NCI-H1105 (cell line): ENCODE measurements at places on chromosomes 12 and 14.

DNA sequence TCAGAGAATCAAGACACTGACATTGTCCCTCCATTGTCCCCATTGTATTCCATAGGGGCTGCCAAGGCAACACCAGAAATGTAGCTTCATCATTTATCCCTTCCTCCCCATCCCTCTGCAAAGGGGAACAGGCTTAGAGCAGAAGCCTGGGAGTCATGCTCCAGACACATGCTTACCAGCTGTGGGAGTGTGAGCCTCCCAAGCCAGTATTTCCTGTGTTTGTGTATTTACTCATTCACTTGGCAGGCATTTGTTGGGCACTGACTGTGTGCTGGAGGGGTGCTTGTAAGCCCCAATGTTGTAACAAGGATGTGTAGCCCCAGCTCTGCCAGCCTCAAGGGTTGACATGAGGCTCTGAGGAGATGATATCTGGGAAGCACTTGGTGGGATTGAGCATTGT, 46.0 kb upstream of the TCL1A start:
- DNase-seq, result no peak

GRCh38 chr12:68904351-68904962, 28.5 kb downstream of the CPM start:
- DNase-seq, result no peak

GRCh38 chr12:70007687-70008086, 182.7 kb downstream of the MYRFL start:
- DNase-seq, result no peak

GRCh38 chr12:72677139-72677538, 405.0 kb downstream of the TRHDE start:
- DNase-seq, result no peak

DNA sequence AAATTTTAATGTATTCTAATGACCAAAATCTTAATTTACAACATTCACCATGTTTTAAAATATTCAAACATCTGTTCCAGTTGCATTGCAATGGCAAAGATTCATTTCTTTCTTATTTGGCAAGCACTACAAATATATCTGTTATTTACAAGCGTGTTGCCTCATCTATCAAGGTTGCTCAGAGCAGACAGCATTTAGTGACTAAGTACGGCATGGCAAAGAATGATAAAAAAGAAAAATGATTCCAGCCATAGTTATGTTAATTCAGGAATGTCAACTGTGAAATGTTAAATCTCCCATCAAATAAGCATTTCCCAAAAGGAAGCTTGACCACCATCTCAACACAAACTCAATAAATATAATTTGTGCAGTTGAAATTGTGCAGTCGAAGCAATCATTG, 312.1 kb downstream of the SEC23A start:
- DNase-seq, result no peak

GRCh38 chr12:54416687-54417603, 2.1 kb downstream of the ITGA5 start:
- no peak for DNase-seq

GRCh38 chr14:62908506-62908905, 136.8 kb downstream of the KCNH5 start:
- DNase-seq, result no peak

DNA sequence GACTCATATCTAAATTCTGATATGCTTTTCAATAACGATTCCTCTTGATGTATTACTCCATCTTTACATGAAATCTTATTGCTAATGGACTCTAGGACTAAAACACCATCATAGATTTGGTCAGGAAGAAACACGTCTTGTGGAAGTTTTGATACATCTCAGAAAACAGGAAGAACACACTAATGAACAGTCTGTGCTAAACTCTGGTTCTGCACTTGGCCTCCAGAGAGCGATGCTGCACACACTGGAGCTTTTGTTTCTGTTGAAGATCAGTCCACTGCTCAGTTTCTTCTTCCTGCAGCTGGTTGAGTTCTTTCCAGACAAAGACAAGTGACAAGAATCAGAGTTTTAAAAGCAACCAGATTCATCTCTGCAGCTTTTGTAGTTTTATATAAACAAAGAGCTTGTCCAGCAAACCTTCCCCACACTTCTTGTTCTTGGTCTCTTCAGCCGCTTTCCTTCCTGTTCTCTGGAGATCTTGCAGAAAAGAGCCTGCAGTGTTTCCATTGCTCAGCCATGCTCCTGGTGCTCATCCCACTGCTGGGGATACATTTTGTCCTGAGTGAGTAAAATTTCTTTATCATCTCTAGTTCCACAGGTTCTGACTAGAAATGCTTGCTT, 229.1 kb upstream of the OR4E1 start:
- no peak for DNase-seq

DNA sequence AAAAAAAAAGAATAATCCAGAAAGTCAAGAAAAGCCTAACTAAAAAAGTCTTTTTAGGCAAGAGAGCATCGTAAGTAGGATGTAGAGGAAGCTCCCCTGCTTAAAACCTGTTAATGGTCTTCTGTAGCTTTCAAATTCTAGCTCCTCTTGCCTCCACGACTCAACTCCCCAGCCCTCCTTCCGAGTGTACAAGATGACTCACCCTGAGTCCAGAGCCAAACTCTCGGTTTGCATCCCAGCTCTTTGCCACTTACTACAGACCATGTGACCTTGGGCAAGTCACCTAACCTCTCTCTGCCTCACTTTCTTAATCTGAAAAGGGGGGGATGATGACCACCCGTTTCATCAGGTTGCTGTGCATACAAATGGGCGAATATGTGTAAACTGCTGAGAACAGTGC, 460.4 kb downstream of the DPF3 start:
- DNase-seq, result no peak

GRCh38 chr12:66934302-66935062, 255.6 kb upstream of the GRIP1 start:
- DNase-seq, result no peak

DNA sequence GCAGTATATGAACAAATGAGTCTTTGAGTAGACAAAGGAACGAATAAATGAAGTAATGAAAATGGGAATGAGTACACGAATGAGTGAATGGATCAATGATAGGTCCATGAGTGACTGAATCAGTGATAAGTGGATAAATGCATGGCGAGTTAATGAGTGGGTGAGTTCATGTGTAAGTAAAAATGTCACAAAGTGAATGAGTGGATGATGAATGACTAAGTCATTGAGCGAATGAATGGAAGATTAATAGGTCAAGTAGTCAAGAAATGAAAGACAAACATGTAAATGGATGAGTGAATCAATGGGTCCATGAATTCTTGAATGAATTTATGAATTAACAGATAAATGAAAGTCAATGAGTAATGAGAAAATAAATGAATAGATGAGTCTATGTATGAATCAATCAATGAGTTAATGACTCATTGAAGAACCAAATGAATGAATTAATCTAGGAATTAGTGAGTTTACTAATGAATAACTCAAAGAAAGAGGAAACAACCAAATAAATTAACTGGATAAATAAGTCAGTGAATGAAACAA, 97.3 kb upstream of the RTL1 start:
- DNase-seq, result no peak

GRCh38 chr14:45249856-45250575, 3.0 kb downstream of the MIS18BP1 start:
- no peak for DNase-seq

- DNase-seq, result no peak
Measured at GRCh38 chr14:51436630-51437029, 196.6 kb downstream of the TMX1 start.

- DNase-seq, result no peak
Measured at GRCh38 chr14:47297374-47297773, 378.0 kb downstream of the MDGA2 start.

DNA sequence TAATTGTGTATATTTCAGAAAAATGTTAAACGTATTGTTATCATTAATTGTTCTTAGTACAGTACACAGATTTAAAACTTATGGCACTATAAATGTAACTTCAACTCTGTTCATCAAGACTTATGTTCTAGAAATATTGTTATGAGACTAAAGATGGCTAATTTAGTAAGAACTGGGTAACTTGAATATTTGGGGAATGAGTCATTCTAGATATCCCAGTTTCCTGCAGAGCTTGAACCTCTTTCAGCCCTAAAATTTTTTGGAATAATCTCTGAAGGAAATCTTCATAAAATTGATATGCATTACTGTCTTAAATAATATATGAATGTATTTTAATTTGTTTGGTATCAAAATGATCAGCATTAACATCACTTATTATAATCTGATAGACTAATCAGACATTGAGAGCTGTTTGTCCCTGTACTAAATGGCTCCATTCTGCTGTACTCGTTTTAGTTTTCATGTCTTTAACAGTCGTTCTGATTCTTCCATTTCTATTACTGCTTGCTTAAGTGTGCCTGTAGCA, 87.1 kb downstream of the VEZT start:
- no peak for DNase-seq

DNA sequence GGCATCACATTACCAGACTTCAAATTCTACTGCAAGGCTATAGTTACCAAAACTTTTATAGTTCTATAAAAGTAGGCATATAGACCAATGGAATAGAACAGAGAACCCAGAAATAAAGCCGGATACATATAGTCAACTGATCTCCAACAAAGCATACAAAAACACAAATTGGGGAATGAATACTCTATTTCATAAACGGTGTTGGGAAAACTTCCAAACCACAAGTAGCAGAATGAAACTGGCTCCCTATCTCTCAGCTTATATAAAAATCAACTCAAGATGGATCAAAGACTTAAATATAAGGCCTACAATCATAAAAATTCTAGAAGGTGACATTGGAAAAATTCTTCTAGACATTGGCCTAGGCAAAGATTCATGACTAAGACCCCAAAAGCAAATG, 187.9 kb upstream of the PLXNC1 start:
- no peak for DNase-seq

GRCh38 chr12:20364501-20364900, 3.8 kb upstream of the PDE3A start:
- no peak for DNase-seq

DNA sequence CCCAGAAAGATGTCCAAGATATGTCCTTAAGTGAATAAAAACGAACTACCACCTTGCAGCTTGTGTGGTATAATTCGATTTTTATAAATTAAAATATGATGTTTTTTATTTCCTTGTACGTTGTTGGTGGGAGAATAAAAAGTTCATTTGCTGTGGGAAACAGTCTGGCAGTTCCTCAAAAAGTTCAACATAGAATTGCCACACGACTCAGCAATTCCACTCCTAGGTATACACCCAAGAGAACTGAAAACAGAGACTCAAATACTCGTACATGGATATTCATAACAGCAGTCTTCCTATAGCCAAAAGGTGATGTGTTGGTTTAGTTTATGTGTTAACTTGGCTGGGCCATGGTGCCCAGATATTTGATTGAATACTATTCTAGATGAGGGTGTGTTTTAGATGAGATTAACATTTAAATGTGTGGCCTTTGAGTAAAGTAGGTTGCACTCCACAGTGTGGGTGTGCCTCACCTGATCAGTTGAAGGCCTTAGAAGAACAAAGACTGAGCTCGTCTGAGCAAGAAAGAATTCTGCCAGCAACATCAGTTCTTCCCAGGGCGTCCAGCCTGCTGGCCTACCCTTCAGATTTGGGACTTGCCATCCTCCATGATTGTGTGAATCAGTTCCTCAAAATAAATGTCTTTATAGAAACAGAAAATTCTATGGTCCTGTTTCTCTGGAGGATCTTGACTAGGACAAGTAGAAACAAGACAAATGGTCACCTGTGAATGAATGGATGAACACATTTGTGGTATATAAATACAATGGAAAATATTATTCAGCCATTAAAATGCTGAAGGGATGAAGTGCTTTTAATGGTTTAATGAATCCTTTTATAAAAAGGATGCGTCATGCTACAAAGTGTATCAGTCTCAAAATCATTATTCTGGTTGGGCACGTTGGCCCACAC, 5.1 kb upstream of the DENR start:
- DNase-seq, result no peak

DNA sequence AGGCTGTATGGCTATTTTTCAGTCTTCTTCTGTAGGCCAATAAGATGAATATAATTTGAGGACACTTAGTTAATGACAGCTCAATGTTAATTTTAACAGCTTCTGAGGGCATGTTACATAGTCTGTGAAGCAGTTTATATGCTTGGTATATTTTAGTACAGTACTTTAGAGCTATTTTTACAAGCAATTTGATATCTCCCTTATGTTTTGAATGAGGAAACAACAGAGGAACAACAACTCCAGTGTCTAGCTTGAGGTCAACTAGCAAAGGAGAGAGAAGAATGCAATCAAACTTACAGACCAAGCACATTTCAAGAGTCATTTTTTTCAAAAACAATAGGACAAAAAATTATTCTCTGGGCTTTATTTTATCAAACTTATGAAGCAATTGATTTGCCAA, 469.1 kb upstream of the DCN start:
- DNase-seq, result no peak

- no peak for DNase-seq
Measured at GRCh38 chr12:81332054-81332453, 254.2 kb downstream of the ACSS3 start.

DNA sequence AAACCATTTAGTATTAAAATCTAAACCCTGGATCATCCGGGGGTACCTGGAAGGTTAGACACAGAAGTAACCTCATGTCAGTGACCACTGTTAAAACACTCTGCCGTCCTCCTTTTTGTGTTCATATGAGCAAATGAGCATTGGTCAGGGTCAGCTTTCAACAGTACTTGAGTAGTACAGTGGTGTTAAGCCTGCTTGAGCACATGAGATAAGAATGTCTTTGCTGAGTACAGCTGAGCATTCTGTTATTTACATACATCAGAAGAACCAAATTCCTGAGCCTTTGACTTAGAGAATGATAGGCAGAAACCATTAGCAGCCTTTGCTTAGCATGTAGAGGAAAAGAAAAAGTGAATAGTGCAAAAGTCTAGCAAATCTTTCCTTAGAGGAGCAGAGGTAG, 38.6 kb upstream of the LRTM2 start:
- DNase-seq, result no peak

GRCh38 chr12:1758376-1758775, 62.0 kb upstream of the LRTM2 start:
- no peak for DNase-seq

DNA sequence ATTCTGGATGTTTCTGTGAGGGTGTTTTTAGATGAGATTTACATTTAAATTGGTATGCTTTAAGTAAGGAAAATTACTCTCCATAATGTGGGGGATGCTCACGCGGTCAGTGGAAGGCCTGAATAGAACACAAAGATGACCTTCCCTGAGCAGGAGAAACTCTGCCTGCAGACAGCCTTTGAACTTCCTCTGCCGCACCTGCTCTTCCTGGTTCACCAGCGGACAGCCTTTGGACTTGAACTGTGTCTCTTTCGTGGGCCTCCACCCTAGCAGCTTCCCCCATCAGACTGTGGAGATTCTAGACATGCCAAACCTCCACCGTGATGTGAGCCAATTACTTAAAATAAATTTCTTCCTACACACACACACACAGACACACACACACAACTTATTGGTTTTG, 210.7 kb downstream of the EFCAB11 start:
- no peak for DNase-seq

DNA sequence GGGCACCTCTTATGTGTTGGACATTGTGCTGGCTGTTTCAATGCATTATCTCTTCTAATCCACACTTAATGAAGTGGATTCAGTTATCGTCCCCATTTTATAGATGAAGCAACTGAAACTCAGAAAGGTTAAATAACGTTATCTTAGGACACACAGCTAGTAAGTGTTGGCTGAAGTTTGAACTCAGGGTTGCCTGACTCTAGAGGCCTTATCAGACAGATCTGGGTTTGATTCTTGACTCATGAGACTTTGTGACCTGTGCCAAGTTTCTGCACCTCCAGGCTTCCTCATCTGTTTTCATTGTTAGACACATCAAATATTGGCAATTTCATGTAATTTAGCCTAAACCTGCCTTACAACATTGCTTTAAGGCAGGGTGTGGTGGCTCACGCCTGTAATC, 18.2 kb upstream of the IRF2BPL start:
- DNase-seq, result no peak
